NCI-H187 treated with DMSO at 0.1 percent for 48 hours (cell line): ENCODE measurements at places on chromosomes 12 and 14.

DNA sequence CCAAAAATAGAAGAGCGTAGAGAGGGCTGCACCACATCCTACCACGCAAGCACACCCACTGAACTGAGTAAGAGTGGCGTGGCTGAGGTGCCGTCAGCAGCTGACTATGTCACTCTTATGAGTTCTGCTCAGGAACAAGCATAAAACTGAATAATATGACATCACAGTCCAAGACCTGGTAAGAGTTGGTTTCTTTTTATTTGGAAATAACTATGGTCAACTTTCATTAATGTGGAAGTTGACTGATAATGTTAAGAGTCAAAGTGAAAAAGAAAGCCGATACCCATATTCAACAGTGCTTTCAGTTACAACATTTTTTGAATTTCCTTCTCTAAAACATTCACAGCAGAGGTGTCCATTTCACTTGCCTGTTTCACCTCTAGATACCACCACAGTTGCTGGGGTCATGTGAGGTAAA is 44.6 kb downstream of the GNS start:
- no peak for DNase-seq

GRCh38 chr12:80293759-80294158 is 150.3 kb upstream of the PTPRQ start:
- DNase-seq: no peak

- DNase-seq: no peak
These were observed 9.5 kb upstream of the CDK17 start for GRCh38 chr12:96409731-96410130.

DNA sequence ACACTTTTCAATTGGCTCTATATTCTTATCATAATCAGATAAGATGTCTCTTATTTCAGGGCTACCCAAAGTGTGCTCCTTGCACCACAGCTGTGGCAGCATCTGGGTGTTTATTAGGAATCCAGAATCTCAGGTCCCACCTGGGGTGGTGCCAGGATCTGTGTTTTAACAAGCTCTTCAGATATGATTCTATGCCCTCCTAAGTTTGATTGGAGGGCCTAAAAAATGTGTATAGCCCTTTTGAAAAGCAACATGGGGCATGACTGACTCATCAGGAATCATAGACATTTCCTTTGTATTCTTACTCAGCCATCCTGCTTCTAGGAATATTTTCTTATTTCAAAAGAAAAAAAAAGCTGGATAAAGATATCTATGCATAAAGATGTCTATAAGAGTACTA is 103.1 kb downstream of the HELB start:
- DNase-seq: no peak

DNA sequence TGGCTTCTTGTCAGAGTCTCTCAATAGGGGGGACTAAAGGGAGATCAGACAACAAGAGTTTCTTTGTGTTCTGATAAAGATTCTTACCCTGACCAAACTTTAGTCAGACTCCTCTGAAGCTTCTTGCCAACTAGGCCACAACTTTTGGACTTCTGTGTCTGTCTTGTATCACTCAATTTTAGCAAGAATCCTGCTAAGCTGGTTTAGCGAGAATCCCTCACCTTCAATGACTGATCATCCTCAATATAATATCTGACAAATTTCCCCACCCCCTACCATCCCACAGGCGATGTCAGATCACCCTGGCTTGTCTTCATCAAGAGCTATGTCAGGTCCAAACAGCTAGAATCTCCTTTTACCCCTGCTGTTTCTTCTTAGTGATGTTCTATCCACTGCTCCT is 215.2 kb downstream of the RASSF9 start:
- no peak for DNase-seq

GRCh38 chr12:106248312-106248845 is 559 bp upstream of the CKAP4 start:
- no peak for DNase-seq

GRCh38 chr12:13591059-13591458 is 390.3 kb downstream of the GRIN2B start:
- no peak for DNase-seq

- no peak for DNase-seq
These were observed 463.9 kb upstream of the ATP2B1 start for GRCh38 chr12:90172524-90172923.

DNA sequence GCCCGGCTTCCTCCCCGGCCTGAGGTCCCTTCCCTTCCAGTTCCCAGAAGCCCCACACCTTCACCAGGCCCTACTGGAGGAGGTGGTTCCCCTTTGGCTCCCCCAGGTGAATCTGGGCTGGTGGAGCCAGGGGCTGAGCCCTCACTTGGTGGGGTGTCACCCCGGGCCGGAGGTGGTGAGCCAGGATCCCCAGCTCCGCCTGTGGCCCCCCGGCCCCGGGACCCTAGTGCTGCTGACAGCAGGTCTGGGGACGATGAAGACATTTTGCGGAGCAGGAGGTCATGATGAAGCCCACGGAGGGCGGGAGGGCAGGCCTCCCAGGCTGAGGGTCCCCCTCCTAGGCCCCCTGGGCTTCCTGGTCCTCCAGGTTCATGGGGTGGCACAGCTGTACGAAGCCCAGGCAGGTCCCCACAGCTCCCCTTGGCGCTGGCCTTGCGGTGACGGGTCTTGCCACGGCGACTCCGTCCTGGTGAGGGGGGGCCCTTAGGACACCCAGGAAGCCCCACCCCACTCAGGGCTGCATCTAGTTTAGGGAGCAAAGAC is 16.6 kb downstream of the MAP3K12 start:
- DNase-seq: no peak
